ENCODE measurements at places on chromosomes 1 and 21.
A peak's percentile ranks its signal among the peaks of the same experiment; 100 is the strongest.

DNA sequence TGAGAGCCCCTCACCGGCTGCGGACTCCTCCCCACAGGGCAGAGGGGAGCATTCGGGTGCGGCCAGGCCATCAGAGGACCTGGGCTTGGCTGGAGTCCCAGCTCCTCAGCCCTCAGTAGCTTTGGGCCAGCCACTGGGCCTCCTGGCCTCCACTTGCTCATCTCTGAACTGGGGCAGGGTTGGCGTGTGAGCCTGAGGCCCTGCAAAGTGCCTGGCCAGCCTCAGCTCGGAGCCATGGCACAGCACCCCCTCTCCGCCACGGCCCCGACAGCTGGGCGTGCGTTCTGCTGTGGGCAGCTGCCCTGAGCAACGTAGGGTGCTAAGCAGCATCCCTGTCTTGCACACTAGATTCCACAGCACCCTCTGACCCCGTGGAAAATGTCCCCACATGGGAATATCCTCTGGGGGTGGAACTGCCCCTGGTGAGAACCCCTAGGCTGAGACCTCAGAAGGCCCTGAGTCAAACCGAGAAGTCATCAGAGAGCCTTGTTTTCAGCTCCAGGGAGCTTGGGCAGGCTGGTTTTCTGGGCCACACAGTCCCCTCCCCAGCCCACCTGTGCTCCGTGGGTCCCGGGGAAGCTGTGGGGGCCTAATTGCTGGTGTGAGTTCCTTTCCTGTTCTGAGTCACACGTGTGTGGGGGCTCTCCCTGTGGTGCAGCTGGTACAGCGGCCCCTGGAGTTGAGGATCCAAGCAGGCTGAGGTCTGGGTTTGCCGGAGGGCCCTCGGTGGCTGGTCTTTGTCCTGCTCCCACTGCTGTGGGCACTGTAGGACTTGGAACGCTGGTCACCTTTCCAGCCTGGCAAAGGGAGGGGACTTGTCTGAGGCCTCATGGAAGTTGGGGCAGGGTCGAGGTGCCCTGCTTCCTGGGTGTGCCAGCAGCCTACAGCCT, 24.5 kb downstream of the TP73 start:
- no peak for DNase-seq

DNA sequence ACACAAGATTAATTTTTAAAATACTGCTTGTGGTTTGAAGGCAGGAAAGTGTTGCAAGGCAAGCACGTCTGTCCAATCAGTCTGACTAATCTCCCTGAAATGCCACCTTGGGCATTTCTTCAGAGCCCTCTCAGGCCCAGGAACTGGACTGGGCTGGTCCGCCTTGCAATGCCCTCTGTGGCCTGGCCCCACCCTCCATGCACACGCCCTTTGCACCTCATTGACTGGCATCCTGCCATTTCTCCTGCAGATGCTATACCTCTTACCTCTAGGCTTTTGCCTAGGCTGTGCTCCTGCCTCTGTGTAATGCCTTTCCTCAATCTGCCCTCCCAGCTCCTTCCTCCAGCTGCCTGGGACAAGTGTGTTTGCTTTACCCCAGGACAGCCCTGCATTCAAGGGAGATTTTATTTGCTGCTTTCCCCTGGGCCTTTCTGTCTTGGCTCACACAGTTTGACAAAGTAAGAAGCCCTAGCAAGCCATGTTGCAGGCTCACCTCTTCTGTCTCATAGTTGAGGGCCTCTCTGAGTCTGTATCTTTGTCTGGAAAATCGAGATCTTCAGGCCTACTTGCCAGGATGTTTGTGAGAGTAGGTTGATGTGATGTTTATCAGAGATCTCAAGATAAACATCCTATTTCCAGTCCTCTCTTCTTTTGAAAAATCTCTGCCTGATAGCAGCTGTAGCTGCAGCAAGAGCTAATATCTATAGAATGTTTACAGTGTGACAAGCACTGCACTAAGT, 149.2 kb upstream of the JUN start:
- peak; percentile 91 for DNase-seq

- no peak for DNase-seq
These were observed 87.0 kb upstream of the WARS2 start for GRCh38 chr1:119227456-119227855.

DNA sequence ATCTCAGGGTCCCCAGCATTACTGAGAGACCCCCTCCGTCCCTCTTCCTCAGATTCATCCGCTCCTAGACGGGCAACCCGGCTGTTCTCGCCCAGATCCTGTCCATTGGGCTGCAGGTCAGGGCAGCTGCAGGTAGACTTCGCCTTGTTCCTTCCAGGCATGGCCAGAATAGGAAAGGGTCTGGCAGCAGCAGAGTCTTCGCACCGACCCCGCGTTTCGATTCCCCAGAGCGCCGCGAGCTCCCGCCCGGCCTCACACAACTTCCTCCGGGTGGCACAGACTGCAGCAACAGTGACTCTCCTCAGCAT, 265 bp downstream of the NRDC start:
- no peak for DNase-seq

GRCh38 chr1:154081386-154082126, 73.3 kb downstream of the NUP210L start:
- no peak for DNase-seq

GRCh38 chr1:116706123-116706522, 38.6 kb upstream of the IGSF3 start:
- no peak for DNase-seq

GRCh38 chr1:26156285-26157038, 2.4 kb upstream of the FAM110D start:
- DNase-seq = no peak

DNA sequence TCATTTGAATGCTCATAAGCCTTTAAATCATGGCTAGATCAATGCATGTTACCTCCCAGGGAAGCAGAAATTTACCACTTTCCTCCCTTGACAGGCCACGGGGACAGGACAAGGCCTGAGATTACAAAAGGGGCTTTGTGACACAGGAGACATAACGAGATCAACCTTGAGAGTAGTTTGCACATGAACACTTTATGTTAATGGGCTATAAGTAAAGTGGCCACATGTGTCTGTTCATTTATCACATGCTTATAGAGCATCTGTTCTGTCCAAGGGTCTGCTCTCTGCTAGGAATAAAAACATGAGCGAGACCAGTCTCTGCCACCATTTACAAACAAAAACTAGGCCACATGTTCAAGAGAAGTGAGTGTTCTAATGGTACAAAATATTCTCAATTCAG, 144.1 kb upstream of the C8B start:
- DNase-seq = no peak

DNA sequence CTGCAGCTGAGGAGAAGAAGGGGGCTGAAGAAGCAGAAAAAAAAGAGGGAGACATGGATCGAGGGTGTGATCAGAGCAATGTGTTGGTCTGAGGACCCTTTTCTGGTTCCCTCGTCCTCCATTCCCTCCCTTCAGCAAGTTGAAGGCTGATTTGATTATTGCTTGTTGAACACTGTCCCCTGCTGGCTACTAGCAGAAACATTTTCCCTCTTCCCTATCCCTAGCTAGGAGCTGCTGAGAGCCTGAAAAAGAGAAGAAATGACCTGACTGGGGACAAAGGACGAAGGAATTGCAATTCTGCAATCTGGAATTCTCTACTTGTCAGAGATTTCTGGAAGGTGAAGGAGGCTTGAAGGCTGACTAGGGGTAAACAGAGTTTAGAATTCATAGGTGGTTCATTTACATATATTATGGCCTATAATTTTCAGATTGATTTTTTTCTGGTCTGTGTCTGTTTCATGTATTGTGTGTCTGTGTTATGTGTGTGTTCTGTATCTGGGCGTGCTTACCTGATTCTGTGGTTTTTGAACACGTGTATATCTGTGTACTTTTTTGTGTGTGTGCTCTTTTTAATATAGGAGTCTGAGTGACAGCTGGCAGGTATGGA, 9.8 kb downstream of the NHLH1 start:
- DNase-seq = peak; percentile 69

DNA sequence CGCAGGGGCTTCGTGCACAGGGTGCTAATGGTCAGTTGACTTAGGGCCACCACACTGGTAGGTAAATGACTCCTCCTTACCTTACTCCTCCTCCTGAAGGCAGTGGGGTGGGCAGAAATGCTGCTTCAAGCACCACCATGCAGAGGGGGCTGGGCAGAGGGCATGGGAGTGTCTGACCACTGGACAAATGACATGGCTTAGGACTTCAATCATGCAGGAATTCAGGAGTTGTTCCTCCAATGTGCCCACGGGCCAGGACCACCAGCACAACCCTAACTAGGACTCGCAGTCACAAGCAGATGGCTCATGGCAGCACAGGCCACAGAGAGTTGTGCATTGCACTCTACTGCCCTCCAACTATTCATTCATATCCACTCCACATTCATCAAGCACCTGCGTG, 65.7 kb downstream of the KCND3 start:
- DNase-seq = no peak

GRCh38 chr1:108532730-108533129, 27.2 kb upstream of the EEIG2 start:
- no peak for DNase-seq

DNA sequence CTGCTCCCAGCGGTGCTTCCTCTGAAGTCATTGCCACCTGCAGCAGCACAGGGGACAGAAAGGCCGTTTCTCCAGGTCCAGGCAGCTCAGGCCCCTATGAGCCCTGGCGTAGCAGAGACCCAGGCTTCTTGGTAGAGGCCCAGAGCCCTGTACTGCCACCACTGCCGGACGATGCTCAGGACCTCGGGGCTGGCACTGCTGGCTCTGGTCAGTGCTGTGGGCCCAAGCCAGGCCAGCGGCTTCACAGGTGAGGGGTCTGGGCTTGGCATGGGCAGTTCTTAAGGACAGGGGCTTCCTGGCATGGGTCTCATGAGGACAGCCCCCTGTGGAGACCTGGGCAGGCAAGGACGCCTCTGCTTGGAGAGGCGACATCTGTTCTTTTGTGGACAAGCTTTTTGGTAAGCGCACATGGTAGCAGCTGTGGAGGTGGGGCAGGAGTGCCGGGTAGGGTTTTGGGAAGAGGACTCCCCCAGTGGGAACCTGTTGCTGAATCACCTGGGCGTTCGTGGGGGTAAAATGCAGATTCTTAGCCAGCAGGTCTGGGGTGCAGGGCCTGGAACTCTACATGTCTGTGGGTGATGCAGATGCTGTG, at the start of gene UMODL1:
TSS of gene UMODL1 (plus strand) at position 172 of the 592 bp plus-strand sequence. CDS start at position 172, 0 bp downstream.
- no peak for DNase-seq

GRCh38 chr1:208950206-208950605, 633.3 kb upstream of the CAMK1G start:
- no peak for DNase-seq

- no peak for DNase-seq
These were observed 40.5 kb downstream of the C1orf198 start for GRCh38 chr1:230827801-230828200.

GRCh38 chr1:158055854-158056253, 62.4 kb downstream of the KIRREL1 start:
- DNase-seq = no peak

GRCh38 chr1:246291127-246291526, 216.0 kb downstream of the SMYD3 start:
- no peak for DNase-seq

DNA sequence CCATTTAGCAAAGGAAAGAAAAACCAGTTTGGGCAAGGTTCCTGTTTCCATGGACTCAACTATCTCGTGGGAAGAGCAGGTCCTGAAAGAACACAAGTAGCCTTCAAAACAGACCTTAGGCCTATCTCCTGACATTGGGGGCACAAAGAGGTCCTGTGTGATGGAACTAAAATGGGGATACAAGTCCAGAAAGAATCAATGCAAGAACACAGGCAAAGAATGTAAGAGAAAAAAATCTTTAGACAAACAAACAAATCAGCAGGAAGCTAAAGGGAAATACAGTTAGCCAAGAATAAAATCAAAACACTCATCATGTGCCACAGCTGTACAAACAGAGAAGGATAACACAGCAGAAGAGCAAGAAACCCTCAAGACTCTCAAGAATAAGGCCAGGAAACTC, 28.2 kb downstream of the SLC30A10 start:
- DNase-seq = no peak

- peak; percentile 73 for DNase-seq
These were observed 8.6 kb upstream of the PLA2G2C start for GRCh38 chr1:20194757-20195461.

- DNase-seq = peak; percentile 73
These were observed 13.9 kb downstream of the NT5C1A start for GRCh38 chr1:39657923-39658485.

GRCh38 chr1:68907491-68907890, 410.6 kb upstream of the DEPDC1 start:
- no peak for DNase-seq

- DNase-seq = peak; percentile 46
These were observed 7.0 kb upstream of the SMCP start for GRCh38 chr1:152870831-152871730.

DNA sequence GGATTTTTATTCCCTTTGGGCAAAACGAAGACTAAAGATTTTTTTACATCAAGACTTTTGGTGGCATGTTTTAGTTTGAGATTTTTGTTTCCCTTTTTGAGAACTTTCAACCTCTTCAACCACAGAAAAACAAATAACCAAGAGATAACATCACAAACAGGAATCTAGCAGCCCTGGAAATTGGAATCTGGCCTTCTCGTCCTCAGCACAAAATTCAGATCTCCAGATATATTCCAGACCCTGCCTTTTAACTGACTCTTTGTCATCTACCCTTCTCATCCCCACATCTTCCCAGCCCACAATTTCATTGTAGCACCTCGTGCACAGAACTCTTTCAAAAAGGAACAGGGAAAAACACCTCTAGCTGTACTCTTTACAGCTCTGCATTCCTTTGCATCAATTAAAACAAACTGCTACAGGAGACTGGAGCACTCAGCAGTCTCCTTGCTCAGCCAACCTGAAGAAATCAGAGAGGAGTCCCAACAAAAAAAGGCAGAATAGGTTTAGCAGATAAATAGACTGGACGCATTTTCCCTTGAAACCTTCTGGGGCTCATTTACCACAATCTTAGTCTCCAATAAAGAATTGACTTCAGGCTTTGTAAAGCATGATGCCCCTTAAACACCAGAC, 251.0 kb downstream of the TTLL7 start:
- no peak for DNase-seq

DNA sequence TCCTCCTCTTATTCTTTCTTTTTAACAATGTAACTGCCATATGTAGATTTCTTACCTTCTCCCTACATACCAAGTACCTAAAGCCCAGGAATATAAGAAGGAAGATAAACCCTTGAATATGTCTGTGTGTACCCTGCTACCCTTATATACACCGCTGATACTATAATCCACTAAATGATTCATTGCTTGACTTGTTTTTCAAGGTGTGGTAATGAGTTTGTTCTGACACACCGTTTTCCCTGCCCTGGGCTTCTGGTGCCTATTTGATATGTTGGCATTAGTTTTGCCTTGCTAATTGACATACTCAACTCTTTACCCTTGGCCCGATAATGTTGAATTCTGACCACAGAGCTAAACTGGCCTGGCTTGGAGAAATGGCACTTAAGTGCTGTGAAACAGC, 64.3 kb downstream of the IL23R start:
- DNase-seq = no peak

DNA sequence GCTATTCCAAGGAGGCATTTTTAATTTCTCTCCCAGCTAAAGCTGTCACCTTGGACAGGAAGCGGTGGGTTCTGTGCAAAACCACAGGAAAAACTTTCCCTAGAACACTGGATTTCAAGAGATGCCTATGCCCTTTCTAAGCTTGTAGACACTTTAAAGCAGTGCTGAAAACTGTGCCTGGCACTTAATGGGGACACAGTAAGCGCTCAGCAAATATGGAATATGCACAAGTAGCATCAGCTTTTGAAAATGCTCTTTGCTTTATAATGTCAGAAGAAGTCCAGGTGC, 50.9 kb upstream of the TARBP1 start:
- no peak for DNase-seq
